Nephron progenitor cell (in vitro differentiated cells): ENCODE measurements at places on chromosomes 13 and 19.
A peak's percentile ranks its signal among the peaks of the same experiment; 100 is the strongest.

DNA sequence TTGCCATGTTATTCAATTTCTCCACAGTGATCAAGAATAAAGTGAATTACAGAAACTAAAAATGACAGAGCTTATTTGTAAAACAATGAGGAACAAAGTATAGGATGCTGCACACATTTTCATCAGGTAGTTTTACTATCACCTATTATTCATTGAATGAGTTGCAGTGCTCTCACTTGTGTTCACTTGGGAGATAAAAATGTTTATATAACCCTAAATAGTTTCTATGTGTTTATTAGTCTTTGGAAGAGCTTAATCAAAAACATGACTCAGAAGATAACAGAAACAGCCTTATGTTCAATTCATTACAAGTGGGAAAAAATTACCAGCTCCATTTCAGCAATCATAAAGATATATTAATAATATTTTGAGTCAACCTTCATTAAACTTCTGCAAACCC is 796.2 kb downstream of the SLITRK1 start:
- peaks cover 3% of the 10 kb centered on the region for H3K27me3 ChIP-seq
- H3K27ac ChIP-seq: no peak overlapping the region
- H3K4me1 ChIP-seq: no peaks in the 10 kb centered on the region
- no peak for DNase-seq
- H3K4me3 ChIP-seq: no peak overlapping the region

DNA sequence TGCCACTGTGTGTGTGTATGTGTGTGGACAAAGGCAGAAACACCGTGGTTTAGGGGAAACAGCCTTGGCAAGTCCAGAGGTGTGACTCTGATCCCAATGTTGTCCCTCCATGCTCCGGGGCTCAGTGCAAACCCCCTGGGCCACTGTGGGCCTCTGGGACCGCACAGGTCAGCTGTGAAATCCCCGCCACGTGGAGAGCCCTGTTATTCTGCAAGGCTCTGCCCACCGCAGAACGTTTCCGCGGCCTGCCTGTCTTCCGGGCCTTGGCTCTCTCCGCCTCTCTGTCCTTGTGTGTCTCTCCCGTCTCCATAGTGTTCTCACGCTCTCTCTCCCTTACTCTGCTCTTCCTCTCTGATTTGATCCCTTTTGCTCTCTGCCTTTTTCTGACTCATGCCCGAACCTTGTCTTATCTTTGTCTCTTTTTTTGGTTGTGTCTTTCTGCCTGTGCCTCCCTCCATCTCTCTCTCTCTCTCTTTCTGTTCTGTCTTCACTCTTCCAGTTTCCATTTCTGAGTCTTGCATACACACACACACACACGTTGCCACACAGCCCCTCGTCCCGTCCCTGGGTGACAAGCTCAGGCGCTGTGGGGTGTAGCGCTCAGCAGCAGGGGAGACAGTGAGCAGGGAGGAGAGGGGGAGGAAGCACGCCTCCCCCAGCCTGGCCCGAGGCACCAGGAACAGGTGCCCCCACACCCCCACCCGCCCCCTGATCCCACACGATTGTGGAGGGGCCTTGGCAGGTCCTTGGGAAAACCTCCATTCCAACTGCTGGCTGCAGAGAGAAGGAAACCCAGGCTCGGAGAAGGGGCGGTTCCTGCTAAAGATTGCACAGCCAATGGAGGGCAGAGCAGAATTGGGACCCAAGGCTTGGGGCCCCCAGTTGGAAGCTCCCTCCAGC is 3.0 kb downstream of the TTYH1 start:
- no peak overlapping the region for H3K27ac ChIP-seq
- H3K27me3 ChIP-seq: peaks cover 73% of the 10 kb centered on the region
- DNase-seq: no peak
- H3K4me3 ChIP-seq: peak overlapping the region; percentile 16

- H3K27me3 ChIP-seq: no peaks in the 10 kb centered on the region
- DNase-seq: no peak
- H3K36me3 ChIP-seq: peaks cover 80% of the 10 kb centered on the region
Measured at GRCh38 chr13:23799945-23800344, 89.3 kb downstream of the MIPEP start.

GRCh38 chr19:42287017-42287826 is 14.7 kb upstream of the PRR19 start:
- H3K27me3 ChIP-seq: peaks cover 4% of the 10 kb centered on the region
- no peak for DNase-seq
- peaks cover 21% of the 10 kb centered on the region for H3K36me3 ChIP-seq
- H3K4me1 ChIP-seq: peaks cover 41% of the 10 kb centered on the region
- H3K4me3 ChIP-seq: peak overlapping the region; percentile 66
- H3K27ac ChIP-seq: no peak overlapping the region

- peaks cover 3% of the 10 kb centered on the region for H3K27me3 ChIP-seq
- no peak overlapping the region for H3K27ac ChIP-seq
- peaks cover 43% of the 10 kb centered on the region for H3K36me3 ChIP-seq
- peaks cover 12% of the 10 kb centered on the region for H3K4me1 ChIP-seq
- DNase-seq: no peak
Measured at GRCh38 chr13:41188584-41188983, 5.8 kb downstream of the KBTBD7 start.

- H3K4me1 ChIP-seq: no peaks in the 10 kb centered on the region
- no peaks in the 10 kb centered on the region for H3K27me3 ChIP-seq
- H3K27ac ChIP-seq: no peak overlapping the region
Measured at GRCh38 chr13:101210774-101211173, 205.5 kb downstream of the NALCN start.

DNA sequence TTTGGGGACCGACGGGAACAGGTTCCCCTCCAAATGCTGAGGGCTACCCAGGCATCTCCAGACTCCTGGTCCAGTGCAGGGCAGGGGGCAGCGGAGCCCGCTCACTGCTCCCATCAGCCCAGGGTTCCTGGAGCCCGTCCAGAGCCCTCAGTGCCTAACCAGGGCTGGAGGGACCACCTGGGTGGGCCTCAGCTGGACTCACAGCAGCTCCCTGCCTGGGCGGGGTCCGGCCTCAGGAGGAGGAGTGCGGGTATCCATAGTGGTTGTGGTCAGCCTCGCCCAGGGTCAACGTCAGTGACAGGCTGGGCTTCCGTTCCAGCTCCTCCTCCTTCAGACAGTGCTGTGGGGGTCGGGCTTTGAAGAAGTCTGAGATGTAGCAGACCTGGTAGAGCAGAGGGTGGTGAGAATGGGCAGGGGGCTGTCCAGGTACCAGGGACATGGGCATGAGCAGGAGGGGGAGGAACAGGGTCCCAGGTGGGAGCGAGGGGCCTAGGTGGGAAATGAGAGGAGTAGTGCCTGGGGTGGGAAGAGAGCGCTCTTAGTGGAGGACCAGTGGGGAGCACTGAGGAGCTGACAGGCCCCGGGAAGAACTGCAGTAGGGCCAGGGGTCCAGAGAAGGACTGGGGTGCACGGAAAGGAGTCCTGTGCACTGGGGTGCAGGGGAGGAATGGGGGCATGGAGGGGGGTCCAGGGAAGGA is 9.9 kb downstream of the PLPP2 start:
- no peak for DNase-seq
- H3K4me1 ChIP-seq: peaks cover 6% of the 10 kb centered on the region
- H3K27me3 ChIP-seq: peaks cover 30% of the 10 kb centered on the region
- H3K36me3 ChIP-seq: no peaks in the 10 kb centered on the region

DNA sequence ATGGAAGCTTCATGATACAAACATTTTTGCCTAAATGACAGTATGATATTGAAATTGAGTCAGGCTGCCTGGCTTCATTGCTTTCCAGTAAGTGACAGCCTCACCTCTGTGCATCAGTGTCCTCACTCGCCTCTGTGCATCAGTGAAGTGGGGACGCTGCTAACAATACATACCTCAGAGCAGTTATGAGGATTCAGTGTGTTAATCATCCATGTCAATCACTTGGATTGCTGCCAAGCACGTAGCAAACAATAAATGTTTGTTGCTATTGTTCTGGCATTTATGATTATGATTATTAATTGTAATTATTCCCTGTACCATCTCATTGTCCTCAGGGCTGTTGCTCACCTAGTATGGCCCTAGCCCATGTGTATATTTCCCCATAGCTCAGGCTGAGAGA is 8.8 kb downstream of the PPP2R1A start:
- peak overlapping the region; percentile 42 for H3K27ac ChIP-seq
- H3K4me1 ChIP-seq: peaks cover 6% of the 10 kb centered on the region
- no peak for DNase-seq
- H3K36me3 ChIP-seq: peaks cover 71% of the 10 kb centered on the region
- H3K27me3 ChIP-seq: no peaks in the 10 kb centered on the region
- H3K4me3 ChIP-seq: no peak overlapping the region

DNA sequence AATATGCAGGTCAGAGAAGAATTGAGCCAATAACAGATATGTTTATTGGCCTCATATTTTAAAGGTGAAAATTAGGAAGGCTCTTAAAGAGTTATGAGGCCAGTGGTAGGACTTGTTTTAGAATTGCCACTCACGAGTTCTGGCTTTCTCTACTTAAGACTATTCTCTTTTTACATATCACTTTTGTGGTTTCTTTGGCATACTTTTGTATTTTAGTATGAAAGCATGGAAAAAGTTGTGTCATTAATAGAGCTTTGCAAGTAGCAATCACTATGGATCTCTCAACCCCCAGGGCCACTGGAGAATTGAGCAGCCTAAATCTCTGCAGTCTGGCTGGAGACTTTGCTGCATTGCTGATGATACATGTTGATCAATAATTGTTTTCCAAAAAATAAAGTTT is 64.6 kb upstream of the SOX21 start:
- H3K36me3 ChIP-seq: no peaks in the 10 kb centered on the region
- DNase-seq: no peak
- no peak overlapping the region for H3K4me3 ChIP-seq
- H3K4me1 ChIP-seq: no peaks in the 10 kb centered on the region
- H3K27me3 ChIP-seq: peaks cover 3% of the 10 kb centered on the region

GRCh38 chr13:39760521-39760920 is 105.1 kb downstream of the COG6 start:
- H3K4me3 ChIP-seq: no peak overlapping the region
- no peak overlapping the region for H3K27ac ChIP-seq
- H3K36me3 ChIP-seq: peaks cover 20% of the 10 kb centered on the region
- no peaks in the 10 kb centered on the region for H3K27me3 ChIP-seq

DNA sequence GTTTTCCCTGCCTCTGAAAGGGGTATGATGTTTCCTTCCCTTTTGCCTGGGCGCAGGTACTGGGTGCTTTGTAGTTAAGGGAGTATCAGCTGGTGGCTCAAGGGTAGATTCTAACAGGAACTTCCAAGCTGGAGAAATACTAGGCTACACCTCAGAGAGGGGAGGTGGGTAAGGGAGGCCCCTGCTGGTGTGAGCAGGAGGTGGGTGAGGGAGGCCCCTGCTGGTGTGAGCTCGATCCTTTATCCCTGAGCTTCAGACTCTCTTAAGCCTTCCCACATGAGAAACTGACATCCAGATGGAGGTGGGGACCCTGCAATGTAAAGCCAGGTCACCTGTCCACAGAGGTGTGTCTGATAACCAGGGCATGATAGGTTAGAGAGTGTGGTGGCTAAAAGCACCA is 32.1 kb downstream of the CYP2B6 start:
- no peak for DNase-seq
- no peak overlapping the region for H3K4me3 ChIP-seq
- no peak overlapping the region for H3K27ac ChIP-seq
- H3K4me1 ChIP-seq: no peaks in the 10 kb centered on the region

DNA sequence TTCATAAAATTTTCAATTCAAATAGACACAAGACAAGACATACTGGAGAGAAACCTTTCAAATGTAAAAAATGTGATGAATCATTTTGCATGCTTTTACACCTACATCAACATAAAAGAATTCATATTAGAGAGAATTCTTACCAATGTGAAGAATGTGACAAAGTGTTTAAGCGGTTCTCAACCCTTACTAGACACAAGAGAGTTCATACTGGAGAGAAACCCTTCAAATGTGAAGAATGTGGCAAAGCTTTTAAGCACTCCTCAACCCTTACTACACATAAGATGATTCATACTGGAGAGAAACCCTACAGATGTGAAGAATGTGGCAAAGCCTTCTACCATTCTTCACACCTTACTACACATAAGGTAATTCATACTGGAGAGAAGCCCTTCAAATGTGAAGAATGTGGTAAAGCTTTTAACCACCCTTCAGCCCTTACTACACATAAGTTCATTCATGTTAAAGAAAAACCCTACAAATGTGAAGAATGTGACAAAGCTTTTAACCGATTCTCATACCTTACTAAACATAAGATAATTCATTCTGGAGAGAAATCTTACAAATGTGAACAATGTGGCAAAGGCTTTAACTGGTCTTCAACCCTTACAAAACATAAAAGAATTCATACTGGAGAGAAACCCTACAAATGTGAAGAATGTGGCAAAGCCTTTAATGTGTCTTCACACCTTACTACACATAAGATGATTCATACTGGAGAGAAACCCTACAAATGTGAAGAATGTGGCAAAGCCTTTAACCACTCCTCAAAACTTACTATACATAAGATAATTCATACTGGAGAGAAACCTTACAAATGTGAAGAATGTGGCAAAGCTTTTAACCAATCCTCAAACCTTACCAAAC is 24.6 kb upstream of the ZNF431 start:
- peaks cover 97% of the 10 kb centered on the region for H3K36me3 ChIP-seq
- H3K4me3 ChIP-seq: no peak overlapping the region
- no peak overlapping the region for H3K27ac ChIP-seq
- H3K4me1 ChIP-seq: no peaks in the 10 kb centered on the region

GRCh38 chr13:51475727-51476501 is 23.1 kb upstream of the INTS6 start:
- H3K27ac ChIP-seq: no peak overlapping the region
- peaks cover 4% of the 10 kb centered on the region for H3K27me3 ChIP-seq
- no peak for DNase-seq
- H3K4me3 ChIP-seq: no peak overlapping the region

DNA sequence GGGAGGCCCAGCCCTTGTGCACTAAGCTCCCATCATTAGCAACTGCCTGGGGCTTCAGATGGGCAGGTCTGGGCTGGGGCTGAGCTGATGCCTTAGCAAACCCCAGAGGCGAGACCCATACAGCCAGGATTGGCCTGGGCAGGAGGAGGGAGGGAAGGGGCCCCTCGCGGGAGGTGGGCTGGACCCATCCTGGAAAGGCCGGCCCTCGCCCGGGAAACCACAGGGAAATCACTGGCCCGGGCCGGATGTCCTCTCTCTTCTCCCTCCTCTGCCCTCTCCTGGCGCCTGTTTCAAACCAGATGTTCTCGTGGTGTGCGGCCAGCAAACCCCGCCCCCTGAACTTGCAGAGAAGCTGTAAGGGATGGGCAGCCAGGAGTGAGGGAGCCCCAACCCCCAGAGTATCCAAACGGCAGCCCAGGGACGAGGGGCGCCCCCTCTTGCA is 43.1 kb downstream of the TMEM255B start:
- peaks cover 15% of the 10 kb centered on the region for H3K4me1 ChIP-seq
- peak; percentile 75 for DNase-seq
- no peak overlapping the region for H3K27ac ChIP-seq
- H3K27me3 ChIP-seq: no peaks in the 10 kb centered on the region

- no peak for DNase-seq
- peaks cover 68% of the 10 kb centered on the region for H3K4me1 ChIP-seq
Measured at GRCh38 chr13:42876270-42876714, 94.9 kb downstream of the FAM216B start.

DNA sequence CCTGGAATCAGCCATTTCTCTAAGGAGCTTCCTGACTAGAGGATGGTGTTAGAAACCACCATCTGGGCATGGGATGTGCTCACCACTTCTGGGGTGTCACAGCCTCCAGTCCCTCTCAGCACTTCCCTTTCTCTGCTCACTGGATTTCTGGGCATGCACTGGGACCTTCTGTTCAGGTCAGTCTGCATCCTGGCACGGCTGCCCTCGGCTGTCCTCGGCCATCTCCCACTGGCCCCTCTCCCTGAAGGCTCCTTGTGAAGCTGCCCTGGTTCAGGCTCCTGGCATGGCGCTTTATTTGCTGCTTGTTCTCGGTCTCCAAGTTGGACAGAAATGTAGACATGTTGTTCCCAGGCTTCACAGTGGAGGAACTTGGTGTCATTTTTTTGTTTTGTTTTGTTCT is 60.0 kb downstream of the TEX29 start:
- peaks cover 3% of the 10 kb centered on the region for H3K27me3 ChIP-seq
- H3K4me1 ChIP-seq: no peaks in the 10 kb centered on the region
- H3K36me3 ChIP-seq: no peaks in the 10 kb centered on the region
- H3K27ac ChIP-seq: no peak overlapping the region
